ENCODE measurements at places on chromosomes 13 and 19.

DNA sequence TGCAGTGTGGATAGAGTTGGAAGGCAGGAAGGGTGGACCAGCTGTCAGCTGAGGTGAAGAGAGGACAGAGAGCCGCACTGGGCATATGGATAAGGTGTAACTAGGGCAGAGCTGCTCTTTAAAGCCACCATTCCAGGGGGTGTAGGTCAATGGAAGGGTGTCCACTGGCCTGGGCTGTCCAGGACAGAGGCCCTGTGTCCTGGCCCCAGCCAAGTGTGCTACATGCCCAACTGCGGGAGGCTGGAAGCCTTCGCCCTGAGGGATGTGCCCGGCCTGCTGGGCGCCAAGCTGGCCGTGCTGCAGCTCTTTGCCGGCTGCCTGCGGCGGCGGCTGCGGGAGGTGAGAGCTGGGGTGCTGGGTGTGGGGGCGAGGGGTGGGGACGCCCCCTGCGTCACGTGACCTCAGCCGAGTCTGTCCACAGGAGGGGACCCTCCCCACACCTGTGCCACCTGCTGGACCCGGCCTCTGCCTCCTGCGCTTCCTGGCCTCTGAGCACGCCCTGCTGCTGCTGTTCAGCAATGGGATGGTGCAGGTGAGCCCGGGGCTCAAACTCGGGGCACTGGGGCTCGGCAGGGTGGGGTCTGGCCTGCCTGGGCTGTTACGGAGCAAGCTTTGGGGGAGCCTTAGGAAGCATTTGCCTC lies 9.8 kb downstream of the PLK5 start:
- DNase-seq = no peak

DNA sequence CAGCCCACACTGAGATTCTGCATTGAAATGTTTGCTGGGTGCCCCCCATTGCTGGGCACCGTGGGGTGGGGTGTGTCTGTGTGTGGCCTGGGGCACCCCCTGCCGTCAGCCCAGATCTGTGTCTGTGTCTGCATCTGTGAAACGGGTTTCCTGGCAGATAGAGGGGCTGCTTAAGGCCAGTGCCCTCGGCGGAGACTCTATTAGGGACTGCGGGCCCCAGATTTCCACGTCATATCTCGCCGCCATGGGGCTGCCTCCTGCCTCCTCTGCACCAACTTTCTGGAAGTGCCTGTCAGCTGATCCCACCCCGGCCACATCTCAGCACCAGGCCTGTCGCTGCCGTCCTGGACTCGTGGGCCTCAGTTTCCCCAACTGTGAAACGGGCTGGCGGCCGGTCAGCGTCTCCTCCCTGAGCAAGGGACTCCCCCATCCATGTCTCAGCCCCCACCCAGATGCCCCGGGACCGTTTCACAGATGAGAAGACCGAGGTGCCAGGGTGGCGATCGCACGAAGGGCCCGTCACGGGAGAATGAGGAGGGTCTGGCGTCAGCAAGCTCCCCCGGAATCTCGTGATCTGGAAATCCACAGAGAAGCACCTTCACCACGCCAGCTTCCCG lies 21.4 kb downstream of the ARID3A start:
- peak; percentile 65 for DNase-seq

DNA sequence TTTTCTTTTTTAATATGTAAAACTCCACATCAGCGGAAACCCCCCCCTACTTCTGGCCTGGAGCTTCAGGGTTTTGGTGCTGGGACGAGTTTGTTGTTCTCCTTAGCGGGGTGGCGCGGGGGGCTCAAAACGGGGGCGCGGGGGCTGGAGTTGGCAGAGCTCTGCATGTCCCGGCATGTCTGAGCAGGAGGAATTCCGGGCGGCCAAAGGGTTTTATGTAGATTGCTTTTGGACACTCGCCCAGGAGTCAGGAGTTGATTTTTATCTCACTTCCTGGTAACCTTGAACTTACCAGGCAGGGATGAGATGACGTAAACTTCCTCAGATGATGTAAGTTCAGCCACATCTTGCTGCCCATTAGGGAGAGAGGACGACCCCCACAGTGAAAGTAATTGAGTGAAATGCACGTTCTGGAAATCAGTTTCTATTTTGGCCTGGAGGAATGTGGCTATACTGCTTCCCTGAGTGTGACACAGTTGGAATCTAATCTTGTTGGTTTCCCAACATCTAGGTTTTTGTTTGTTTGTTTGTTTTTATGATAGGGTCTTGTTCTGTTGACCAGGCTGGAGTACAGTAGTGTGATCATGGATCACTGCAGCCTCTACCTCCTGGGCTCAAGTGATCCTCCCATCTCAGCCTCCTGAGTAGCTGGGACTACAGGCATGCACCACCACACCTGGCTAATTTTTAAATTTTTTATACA lies 21.0 kb upstream of the GDF15 start:
- no peak for DNase-seq

GRCh38 chr13:86541461-86541860 lies 742.2 kb upstream of the SLITRK6 start:
- DNase-seq = no peak

DNA sequence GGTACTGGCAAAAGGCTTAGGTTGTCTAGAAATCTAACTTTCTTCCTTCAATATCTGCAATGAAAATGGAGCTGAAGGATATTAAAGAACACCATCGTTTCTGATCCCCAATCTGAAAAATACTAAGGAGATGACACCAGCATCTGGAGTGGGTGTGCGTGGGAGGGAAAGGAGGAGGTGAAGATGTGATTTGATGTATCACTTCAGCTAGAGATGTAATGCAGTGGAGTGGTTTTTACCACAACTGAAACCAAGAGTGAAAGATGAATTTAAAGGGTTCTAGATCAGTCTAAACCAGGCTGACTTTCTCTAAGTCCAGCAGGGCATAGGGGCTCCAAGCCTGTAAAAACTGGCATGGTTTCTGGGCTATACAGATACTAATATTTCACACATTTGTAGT lies 148.4 kb downstream of the AKAP11 start:
- peak; percentile 21 for DNase-seq
